Stimulated activated CD4-positive, alpha-beta T cell treated with anti-CD3 and anti-CD28 coated beads, Interleukin-2, amount 100 ng/mL, for 24 hours (primary cell): ENCODE measurements at places on chromosomes 11 and 22.

- DNase-seq: no peak
These were observed 6.8 kb downstream of the MALAT1 start for GRCh38 chr11:65505466-65506289.

DNA sequence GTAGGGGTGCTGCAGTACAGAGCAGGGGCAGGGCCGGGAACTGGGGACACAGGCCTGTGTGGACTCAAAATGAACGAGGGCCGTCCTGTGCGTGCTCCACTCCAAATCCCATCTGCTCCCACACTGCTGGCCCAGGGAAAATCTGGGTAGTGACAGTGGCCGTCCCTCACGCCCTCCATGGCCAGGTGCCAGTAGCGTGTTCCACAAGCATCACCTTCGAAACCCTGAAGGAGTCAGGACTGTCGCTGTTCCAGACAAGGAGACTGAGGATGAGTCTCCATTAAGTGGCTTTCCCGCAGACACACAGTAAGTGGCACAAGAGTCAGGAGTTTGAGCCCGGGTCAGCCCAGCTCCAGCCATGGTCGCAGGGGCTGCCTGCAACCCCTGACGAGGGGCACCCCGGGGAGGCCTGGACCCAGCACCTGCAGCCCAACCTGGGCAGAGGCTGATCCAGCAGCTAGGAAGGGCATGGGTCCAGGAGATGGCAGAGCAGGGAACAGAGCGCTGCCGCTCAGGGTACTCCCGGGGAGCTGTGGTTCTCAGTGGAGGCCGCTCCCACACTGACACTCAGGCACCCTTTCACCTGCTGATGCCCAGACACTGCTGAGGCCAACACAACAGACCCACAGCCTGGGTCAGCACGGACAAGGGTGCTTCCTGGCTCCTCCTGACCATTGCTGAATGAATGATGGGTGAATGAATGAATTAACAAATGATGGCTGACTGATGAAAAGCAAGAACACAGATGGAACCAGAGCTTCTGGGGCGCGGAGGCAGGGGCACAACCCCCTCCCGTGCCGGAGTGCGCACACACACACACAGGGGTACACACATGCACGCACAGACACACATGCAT is 35.3 kb downstream of the IGF2 start:
- DNase-seq: no peak

DNA sequence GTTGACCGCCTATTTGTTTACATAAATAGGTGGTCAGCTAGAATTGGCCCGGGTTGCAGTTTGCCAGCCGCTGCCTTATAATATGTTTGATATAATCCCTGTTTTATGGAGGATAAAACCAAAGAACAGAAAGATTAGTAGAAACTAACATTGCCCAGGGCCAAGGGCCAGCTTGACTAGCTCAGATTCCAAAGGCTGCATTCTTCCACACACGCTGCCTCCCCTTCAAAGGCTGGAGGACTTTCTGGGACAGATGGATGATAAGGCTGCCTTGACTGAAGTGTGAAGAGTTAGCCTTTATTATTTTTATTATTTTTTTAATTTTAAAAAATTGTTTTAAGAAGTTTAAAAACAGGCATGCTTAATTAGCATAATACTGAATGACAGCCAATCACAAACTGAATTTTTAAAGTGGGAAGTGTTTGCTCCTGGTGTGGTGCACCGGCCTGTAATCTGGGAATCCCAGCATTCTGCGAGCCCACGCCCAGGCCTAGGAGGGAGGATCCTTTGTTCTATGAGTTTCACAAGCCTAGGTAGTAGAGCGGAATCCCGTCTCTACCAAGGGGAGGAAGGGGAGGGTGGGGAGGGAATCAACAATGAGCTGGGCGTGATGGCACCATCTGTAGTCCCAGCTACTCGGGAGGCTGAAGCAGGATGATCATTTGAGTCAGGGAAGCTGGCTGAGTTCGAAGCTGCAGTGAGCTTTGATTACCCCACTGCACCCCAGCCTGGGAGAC is 114.9 kb downstream of the NAV2 start:
- DNase-seq: no peak

GRCh38 chr11:95715777-95716241 is 73.8 kb downstream of the FAM76B start:
- DNase-seq: peak; percentile 62

- DNase-seq: no peak
These were observed 1331.1 kb upstream of the RAG2 start for GRCh38 chr11:37929100-37929653.

DNA sequence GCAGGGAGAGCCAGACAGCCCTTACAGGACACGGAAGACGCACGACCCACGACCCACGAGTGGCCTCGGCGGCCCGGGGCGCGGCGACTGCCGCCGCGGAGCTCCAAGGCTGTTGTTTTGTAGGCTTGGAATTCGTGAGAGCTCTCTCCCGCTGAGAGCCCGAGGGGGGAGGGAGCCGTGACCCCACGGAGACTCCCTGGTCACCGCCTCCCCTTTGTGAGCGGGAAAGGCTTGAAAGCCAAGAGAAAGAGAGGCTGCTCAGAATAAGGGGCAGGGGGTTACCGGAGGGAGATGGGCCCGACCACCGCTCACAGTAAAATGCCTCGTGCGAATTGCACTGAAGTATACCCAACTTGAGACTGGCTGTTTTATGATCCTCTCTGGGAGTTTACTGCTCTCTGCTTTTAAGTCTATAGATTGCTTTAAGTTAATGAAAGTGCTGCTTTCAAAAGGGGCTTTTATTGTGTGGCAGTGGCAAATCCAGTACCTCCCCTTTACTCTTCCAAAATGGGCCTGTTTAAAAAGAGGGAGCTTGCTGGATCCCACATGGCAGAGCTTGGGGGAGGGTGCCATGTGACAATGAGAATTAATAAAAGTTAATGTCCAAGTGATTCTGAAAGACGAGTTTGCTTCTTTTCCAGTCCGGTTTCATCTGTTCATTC is 2.9 kb downstream of the PKNOX2 start:
- no peak for DNase-seq

GRCh38 chr11:111540937-111541253 is 375 bp downstream of the LAYN start:
- DNase-seq: no peak

DNA sequence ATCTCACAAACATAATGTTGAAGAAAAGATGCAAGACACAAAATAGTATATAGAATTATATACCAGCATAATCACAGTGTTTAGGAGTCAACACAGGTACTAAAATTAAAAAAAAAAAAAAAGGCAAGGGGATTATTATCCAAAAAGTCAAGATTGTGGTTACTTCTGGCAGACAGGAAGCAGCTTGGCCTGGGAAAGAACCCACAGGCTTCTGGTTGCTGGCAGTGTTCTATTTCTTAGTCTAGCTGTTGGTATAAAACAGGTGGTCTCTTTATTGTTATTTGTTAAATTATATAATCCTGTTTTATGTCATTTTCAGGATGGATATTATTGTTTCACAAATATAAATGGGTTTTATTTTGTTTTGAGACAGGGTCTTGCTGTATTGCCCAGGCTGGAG is 54.0 kb downstream of the C11orf58 start:
- no peak for DNase-seq

DNA sequence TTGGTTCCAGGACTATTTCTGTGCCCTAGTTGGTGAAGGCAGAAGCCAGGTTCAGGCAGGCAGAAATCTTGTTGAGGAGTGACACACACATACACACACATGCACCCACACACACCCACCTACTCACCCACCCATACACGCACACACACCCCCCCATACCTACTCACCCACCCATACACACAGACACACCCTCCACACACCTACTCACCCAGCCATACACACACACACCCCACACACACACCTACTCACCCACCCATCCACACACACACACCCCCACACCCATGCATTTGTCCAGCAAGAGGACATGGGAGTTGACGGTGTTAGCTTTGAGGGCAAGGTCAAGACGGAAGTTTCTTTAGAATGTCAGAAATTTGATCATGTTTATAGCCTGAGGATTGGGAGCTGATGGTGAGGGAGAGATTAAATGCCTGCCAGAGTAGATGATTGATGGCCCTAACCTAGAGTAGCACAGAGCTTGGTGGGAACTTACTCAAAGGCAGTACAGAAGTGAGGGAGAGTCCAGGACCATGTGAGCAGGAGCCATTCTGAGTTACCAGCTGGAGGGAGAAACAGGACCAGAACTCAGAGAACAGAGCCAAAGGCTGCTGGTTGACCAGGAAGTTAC is 68.9 kb downstream of the CYB5R2 start:
- no peak for DNase-seq

GRCh38 chr11:124114942-124115781 is at the start of gene VWA5A:
VWA5A (plus strand) TSS chr11:124115450; CDS start chr11:124117512, 2,062 bp downstream.
- DNase-seq: peak; percentile 79

DNA sequence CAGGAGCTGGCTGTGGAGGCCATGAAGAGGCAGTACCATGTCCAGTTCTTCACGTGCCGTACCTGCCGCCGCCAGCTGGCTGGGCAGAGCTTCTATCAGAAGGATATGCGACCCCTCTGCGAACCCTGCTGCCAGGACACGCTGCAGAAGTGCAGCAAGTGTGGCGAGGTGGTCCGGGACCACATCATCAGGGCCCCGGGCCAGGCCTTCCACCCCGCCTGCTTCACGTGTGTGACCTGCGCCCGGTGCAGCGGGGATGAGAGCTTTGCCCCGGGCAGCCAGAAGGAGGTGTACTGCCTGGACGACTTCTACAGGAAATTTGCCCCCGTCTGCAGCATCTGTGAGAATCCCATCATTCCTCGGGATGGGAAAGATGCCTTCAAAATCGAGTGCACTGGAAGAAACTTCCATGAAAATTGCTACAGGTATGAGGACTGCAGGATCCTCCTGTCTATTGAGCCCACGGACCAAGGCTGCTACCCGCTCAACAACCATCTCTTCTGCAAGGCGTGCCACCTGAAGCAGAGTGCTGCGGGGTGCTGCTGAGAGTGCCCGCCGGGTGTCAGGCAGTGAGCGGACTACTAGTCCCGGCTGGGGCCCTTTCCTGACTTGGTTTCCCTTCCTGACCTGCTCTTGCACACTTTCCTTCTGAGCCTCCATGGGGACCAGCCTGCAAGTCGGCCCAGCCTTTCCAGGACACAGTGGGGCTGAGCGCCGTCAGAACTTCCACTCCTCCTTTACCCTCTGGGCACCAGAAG is 22.0 kb upstream of the PHF21A start:
- DNase-seq: no peak

DNA sequence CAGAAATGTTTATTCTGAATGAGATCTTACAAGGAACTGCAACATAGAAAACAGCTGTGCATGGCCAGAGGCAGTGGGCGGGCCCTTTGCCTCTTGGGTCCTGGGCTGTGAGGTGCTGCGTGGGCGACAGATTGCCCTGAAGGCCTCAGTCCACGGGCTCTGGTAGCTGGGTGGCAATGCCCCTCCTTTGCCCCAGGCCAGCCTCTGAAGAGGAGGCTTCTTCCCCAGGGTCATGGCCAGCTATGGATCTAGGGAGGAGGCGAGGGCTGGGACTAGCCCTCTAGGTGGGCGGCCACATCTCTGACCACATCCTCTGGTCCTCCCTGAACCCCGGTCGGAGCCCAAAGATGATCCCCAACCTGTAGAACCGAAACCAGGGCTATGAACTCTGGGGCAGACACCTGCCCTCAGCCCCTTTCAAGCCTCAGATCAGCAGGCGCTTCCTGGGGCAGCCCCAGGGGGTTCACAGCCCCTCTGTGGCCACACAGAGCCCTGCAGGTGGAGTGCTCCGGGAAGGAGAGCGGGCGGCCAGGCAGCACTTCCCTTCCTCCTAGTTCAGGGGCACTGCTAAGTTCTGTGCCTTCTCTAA is 6.6 kb upstream of the CDC42BPG start:
- peak; percentile 68 for DNase-seq

- DNase-seq: no peak
These were observed 230.7 kb downstream of the FAT3 start for GRCh38 chr11:92455210-92455790.

- DNase-seq: no peak
These were observed 3.7 kb upstream of the HEPHL1 start for GRCh38 chr11:94017446-94017845.

GRCh38 chr11:7020183-7020917 is at the start of the genes NLRP14 and ZNF214:
NLRP14 (plus strand) TSS chr11:7020479; CDS start chr11:7038587, 18,108 bp downstream.
ZNF214 (minus strand) TSS chr11:7020346; CDS start chr11:7002835, 17,511 bp downstream.
- peak; percentile 10 for DNase-seq

DNA sequence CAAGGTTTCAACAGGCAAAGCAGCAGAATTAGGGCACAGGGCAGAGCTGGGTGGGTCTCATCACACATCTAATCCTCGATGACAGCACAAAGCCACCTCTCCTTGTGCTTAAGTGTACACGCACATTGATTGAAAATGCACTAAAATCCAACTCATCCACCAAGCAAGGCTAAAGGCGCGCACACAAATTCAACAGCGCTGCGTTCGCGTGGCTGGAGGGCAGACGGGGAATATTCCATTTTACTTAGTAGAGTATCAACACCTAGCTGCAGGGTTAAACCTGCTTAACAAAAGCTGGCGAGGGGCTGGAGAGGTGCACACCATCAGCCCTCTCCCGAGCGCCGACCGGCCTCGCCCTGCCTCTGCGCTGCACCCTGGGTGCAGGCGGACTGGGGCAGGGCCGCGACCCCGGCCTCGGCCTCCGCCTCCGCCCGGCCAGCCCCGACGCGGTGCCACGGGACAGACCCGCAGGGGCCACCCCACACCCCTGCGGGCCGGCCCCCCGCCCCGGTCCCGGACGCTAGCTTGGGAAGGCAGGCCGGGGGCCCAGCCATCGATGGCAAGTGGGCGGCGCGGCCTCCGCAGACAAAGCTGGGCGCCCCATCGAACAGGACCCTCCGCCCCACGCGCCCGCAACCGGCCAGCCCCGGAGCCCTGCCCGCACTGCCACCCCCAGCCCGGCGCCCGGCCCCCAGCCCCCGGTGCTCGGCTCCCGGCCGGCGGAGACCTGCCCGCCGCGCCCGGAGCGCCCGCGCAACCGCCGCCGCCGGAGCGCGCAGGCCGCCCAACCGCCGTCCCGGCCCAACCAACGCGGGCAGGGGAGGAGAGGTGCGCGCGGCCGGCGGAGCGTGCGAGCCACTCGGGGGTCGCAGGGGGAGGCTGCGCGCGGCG is 929 bp downstream of the PRDM10 start:
- DNase-seq: peak; percentile 41

DNA sequence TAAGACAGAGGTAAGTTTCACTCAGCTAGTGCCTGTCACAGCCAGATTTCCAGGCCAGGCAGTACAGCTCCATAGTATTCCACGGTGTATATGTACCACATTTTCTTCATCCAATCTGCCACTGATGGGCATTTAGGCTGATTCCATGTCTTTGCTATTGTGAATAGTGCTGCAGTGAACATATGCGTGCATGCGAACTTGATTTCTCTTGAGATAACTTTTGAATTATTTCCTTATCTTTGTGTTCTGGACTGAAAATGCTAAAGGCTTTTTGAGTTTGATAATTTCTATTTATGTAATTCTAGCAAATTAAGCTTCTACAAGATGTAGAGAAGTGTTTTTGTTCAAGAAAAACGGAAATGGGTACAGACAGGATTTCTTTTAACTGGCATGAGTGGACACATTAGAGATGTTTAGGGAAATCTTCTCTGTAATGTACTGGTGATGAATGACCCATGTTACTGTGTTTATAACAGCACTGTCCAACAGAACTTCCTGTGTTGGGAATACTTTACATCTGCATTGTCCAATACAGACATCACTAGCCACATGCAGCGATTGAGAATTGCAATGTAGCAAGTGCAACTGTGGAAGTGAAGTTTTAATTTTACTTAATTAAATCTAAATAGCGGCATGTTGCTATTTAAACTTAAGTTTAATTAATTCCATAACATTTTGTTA is 151.3 kb downstream of the CADM1 start:
- DNase-seq: no peak

GRCh38 chr11:2363577-2364370 is 13.3 kb upstream of the CD81 start:
- DNase-seq: no peak

GRCh38 chr11:108115500-108116140 is 5.7 kb upstream of the ACAT1 start:
- no peak for DNase-seq
